PC-3 (cell line): ENCODE measurements at places on chromosomes 1 and 21. TPM values are rescaled to one million over a fixed set of nuclear protein-coding genes. Genes with fewer than 3 reads are reported as not detected.

- no peak overlapping the region for H3K27ac ChIP-seq
- H3K36me3 ChIP-seq = no peaks in the 10 kb centered on the region
- no peak overlapping the region for H3K4me3 ChIP-seq
- H3K4me1 ChIP-seq = peaks cover 27% of the 10 kb centered on the region
Measured at GRCh38 chr1:41806472-41807155, 112.1 kb downstream of the HIVEP3 start.

The GNAT2 gene
- 0.29 and 0.69 TPM in 2 replicates for total RNA-seq

DNA sequence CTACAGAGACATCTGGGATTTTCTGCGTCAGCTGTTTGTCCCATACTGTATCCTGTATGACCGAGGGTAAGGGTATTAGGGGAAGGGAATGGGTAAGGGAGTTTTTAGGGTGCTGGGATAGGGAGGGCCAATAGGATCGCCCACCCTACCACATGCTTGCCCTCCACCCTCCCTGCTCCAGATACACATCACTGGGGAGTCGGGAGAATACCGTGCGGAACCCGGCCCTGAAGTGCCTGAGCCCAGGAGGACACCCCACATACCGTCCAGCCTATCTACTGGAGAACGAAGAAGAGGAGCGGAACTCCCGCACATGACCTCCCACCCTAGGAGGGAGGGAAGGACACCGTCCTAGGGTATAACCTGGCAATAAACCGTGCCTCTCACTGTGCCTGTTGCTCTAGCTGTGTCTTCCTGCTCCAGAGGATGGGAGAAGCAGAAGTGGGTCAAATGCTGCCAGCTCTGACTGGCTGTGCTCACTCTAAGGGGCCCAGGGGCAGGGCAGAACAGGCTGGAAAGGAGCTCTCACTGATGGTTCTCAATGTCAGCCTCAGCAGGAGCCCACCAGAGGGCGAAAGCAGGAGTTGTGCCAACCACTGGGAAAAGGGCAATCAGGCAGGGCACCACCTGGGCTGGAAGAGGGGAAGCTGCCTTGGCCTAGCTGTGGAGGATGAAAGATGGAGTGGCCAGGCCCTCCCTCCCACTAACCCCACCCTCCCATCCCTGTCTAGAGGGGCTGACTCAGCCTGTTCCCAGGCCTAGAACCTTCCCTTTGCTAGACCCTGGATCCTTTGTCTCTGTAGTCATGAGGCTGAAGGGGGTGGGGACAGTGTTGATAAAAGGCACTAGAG, 440 bp upstream of the LENEP start:
- peaks cover 26% of the 10 kb centered on the region for H3K36me3 ChIP-seq
- H3K27ac ChIP-seq = no peak overlapping the region
- no peak overlapping the region for H3K4me3 ChIP-seq
- H3K4me1 ChIP-seq = no peaks in the 10 kb centered on the region

GRCh38 chr1:66444438-66445265, 89.3 kb upstream of the SGIP1 start:
- DNase-seq = no peak
- H3K4me3 ChIP-seq = no peak overlapping the region
- H3K4me1 ChIP-seq = no peaks in the 10 kb centered on the region
- H3K27me3 ChIP-seq = no peaks in the 10 kb centered on the region
- H3K36me3 ChIP-seq = no peaks in the 10 kb centered on the region
- H3K27ac ChIP-seq = no peak overlapping the region

- no peaks in the 10 kb centered on the region for H3K27me3 ChIP-seq
- H3K4me3 ChIP-seq = no peak overlapping the region
- no peaks in the 10 kb centered on the region for H3K36me3 ChIP-seq
- peak; percentile 70 for DNase-seq
- H3K27ac ChIP-seq = no peak overlapping the region
Measured at GRCh38 chr1:1441002-1441888, 5.8 kb downstream of the VWA1 start.

The PADI2 gene
- total RNA-seq = 2.4 and 3.2 TPM in 2 replicates

The TPTE gene
- total RNA-seq = not detected in 2 replicates

- no peak overlapping the region for H3K4me3 ChIP-seq
- no peaks in the 10 kb centered on the region for H3K27me3 ChIP-seq
- no peak for DNase-seq
- H3K4me1 ChIP-seq = peaks cover 18% of the 10 kb centered on the region
- no peaks in the 10 kb centered on the region for H3K36me3 ChIP-seq
Measured at GRCh38 chr1:29119121-29119929, 4.4 kb downstream of the TMEM200B start.

The OTUD3 gene
- total RNA-seq = 9.7 and 9.9 TPM in 2 replicates

The FBXO28 gene
- 57.7 and 82.6 TPM in 2 replicates for total RNA-seq

The LRRC7 gene
- total RNA-seq = 0.04 TPM in 1 of 2 replicates, not detected in the other

The DEGS1 gene
- total RNA-seq = 71.3 and 72.2 TPM in 2 replicates

- no peak overlapping the region for H3K4me3 ChIP-seq
- peaks cover 52% of the 10 kb centered on the region for H3K27me3 ChIP-seq
- no peak for DNase-seq
- no peaks in the 10 kb centered on the region for H3K4me1 ChIP-seq
- H3K36me3 ChIP-seq = no peaks in the 10 kb centered on the region
Measured at GRCh38 chr1:157652859-157653493, 47.6 kb downstream of the FCRL3 start.

- no peak overlapping the region for H3K27ac ChIP-seq
- no peak for DNase-seq
- H3K27me3 ChIP-seq = no peaks in the 10 kb centered on the region
- H3K4me1 ChIP-seq = no peaks in the 10 kb centered on the region
- no peaks in the 10 kb centered on the region for H3K36me3 ChIP-seq
Measured at GRCh38 chr1:27381969-27382762, 967 bp downstream of the CD164L2 start.

The FCRL6 gene
- not detected in 2 replicates for total RNA-seq

DNA sequence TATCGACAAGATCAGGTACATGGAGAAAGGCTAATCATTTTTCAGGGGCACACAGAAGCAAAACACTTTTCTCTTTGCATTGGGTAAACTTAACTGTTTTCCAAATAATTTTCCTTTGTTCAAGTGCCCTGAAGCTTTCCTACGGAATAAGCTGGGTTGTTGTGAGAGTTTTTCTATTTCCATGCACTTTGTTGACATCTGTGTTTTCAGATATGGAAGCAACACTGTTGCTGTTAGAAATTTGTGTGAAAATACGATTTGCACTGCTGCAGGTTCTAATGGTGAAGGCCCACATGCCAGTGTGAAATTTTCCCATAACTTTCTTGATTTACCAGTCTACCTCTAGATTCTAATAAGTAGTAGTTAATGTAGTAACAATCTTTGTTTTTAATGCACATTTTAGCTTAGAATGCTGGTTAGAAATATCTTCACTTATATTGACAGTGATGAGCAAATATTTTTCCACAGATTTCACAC, 18.3 kb downstream of the NFYC start:
- H3K27ac ChIP-seq = no peak overlapping the region
- H3K36me3 ChIP-seq = no peaks in the 10 kb centered on the region; the same call in 1 of the 2 replicates
- no peak for DNase-seq
- H3K4me3 ChIP-seq = peak overlapping the region; percentile 73

DNA sequence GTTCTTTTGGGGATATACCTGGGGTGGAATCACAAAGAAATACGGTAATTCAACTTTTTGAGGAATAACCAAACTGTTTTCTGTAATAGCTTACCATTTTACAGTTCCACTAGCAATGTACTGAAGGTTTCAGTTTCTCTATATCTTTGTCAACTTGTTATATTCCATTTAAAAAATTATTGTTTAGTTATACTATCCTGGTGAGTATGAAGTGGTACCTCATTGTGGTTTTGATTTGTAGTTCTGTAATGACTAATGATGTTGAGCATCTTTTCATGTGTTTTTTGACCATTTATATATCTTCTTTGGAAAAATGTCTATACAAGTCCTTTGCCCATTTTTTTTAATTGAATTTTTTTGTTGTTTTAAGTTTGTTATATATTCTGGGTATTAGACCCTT, 39.4 kb downstream of the MAST2 start:
- H3K27ac ChIP-seq = no peak overlapping the region
- no peak for DNase-seq
- H3K36me3 ChIP-seq = no peaks in the 10 kb centered on the region
- H3K4me1 ChIP-seq = no peaks in the 10 kb centered on the region; the same call in 1 of the 2 replicates
- H3K4me3 ChIP-seq = no peak overlapping the region

The MARCKSL1 gene
- 159 and 176 TPM in 2 replicates for total RNA-seq

- no peak overlapping the region for H3K4me3 ChIP-seq
- no peak for DNase-seq
- no peaks in the 10 kb centered on the region for H3K4me1 ChIP-seq
- no peak overlapping the region for H3K27ac ChIP-seq
Measured at GRCh38 chr1:230594214-230594773, 48.0 kb upstream of the COG2 start.

DNA sequence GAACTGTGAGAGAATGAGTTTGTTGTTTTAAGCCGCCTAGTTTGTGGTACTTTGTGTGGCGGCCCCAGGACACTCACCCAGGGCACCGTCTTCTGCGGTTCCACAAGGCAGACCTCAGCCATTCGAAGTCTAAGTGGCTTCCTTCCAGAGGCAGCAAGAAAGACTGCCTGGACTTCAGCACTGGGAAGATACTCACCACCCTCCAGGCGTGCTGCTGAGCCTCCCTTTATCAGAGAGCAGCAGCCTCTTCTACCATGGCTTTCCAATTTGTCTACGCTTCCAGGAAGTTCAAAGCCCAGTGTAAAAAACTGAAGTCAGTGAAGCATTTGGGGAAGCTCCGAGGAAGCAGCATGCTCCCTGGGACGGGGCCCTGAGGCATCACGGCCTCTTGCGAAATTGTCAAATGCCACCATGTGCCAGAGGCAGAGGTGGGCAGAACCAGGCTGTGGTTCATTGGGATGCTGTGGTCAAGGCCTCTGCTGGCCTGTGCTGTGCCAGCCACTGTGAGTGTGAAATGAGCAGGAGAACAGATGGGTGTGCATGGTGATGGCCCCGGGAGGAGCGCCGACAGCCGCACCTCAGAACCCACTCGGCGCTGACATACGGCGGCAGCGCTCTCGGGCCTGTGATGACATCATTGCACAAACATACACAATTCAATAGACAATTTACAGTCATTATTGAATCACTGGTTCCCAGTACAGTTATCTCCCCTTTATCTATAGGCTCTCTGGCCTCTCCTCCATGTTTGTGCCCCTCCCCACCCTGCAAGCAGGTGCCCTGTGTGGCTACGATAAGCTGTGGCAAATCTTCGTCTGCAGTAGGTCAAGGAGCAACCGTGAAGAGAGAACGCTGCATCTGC, 110.4 kb downstream of the PDE9A start:
- no peak overlapping the region for H3K4me3 ChIP-seq
- H3K27ac ChIP-seq = no peak overlapping the region
- no peaks in the 10 kb centered on the region for H3K36me3 ChIP-seq
- DNase-seq = peak; percentile 34
- peaks cover 13% of the 10 kb centered on the region; the same call in 1 of the 2 replicates for H3K27me3 ChIP-seq

GRCh38 chr1:33433509-33434362, 2.8 kb upstream of the PHC2 start:
- peaks cover 47% of the 10 kb centered on the region for H3K4me1 ChIP-seq
- H3K4me3 ChIP-seq = no peak overlapping the region; the same call in 1 of the 2 replicates
- no peaks in the 10 kb centered on the region for H3K27me3 ChIP-seq
- peak; percentile 99 for DNase-seq
- H3K36me3 ChIP-seq = no peaks in the 10 kb centered on the region
- H3K27ac ChIP-seq = peak overlapping the region; percentile 97

DNA sequence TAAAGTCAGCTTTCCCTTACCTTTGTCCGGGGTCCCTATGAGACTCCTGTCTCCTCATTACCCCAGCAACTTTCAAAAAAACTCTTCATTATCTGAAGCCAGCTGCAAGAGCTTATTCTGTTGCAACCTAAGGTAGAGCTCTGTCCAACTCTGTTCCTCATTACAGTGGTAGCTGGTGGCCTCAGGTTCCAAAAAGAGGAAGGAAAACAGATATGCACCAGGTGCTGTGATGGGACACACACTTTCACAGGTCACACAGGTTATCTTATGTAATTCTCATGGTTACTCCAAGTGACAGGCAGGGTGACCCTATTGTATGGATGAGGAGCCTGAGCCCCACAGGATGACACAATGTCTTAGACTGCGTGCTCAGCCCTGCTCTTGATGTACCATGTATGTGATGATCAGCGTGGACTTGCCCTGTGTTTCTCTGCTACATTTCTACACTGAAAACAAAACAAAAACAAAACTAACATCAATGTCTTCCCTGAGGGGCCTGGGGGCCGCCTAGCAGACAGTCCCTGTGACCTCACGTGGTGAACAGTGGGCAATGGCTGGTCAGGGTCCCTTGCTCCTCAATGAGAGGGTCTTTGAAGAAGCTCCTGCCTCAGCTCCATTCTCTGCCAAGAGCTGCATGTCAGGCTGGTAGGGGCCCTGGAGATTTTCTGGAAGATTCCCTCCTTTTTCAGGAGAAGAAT, 9.7 kb upstream of the TENT5C start:
- H3K27ac ChIP-seq = no peak overlapping the region
- H3K4me1 ChIP-seq = peaks cover 6% of the 10 kb centered on the region
- no peaks in the 10 kb centered on the region for H3K36me3 ChIP-seq
- no peaks in the 10 kb centered on the region for H3K27me3 ChIP-seq
- H3K4me3 ChIP-seq = no peak overlapping the region

The TLCD4 gene
- total RNA-seq = 8.3 and 8.6 TPM in 2 replicates

DNA sequence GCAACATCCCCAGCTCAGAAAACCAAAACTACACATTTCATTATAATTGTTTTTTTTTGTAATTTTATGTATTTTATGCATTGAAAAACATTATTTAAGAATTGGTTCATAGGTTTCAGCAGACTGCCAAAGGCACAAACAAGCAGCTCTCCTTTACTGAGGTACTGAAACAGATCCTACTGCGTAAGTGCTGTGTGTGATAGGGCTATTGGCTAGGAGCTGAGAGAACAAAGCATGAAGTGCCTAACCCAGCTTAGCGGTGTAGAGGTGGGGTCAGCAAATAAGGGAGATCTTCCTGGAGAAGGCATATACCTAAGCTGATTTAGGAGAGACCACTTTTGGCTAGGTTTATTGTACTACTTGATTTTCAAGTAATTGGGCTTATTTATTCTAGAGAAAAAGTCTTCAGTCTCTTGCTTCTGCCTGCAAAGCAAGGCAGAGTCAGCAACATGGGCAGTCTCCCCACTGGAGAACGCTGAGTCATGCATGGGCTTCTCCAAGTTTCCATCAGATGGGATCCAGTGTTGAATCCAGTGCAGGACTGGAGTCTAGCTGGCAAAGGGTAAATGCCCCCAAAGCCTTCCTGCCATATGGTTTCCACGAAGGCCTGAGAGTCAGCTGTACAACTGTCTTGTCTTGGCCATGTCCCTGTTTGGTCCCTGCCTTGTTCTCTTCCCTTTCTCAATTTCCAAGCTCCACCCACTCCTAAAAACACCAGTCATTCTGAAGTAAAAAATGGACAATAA, 18.0 kb upstream of the YTHDF2 start:
- no peak for DNase-seq
- no peak overlapping the region for H3K4me3 ChIP-seq
- no peak overlapping the region for H3K27ac ChIP-seq
- H3K36me3 ChIP-seq = peaks cover 6% of the 10 kb centered on the region; the same call in 1 of the 2 replicates
- H3K4me1 ChIP-seq = no peaks in the 10 kb centered on the region
